BE2C (cell line): ENCODE measurements at places on chromosomes 5 and 9.

GRCh38 chr9:124940521-124940893 lies 376 bp downstream of the GOLGA1 start:
- peak; percentile 51 for DNase-seq

GRCh38 chr5:146965761-146966659 lies 87.5 kb upstream of the PPP2R2B start:
- DNase-seq = peak; percentile 70

DNA sequence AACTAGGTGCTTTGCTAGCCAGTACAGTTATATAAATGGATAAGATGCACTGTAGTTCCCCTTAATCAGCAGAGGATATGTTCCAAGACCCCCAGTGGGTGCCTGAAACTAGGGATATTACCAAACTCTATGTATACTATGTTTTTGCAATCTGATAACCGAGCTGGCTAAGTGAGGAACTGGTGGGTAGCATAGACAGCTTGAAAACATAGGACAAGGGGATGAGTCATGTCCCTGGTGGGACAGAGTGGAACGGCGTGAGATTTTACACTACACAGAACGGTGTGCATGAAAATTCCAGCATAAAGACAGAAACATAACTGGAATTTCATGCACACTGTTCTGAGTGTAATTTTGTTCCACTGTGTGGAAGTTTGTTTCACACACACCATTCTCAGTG lies 86.9 kb downstream of the BASP1 start:
- no peak for DNase-seq

DNA sequence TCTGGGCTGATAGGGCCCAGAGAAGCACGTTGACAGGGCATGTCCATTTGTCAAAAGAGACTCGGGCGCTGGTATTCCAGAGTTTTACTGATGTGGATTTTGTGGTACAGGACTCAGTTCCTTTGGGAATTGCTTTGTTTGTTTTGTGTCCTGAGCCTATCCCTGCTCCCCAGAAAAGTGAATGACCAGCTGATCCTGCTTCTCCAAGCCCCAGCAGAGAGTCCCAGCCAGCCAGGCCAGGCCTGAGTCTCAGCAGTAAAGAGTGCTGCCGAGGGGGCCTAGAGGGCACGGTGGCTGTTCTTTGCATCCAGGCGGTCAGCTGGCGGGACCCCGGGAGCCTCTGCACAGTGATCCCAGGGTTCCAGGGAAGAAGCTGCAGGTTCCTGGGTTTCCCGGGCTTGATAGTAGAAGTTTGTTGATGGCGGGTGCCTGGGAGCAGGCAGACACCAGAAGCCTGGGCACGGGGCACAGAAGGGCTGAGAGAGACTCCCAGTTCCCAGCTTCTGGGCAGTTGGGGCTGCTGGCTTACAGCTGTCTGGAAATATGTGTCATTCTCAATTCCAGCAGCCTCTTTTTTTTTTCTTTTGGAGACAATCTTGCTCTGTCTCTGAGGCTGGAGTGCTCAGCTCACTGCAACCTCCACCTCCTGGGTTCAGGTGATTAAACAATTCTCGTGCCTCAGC lies 8.7 kb downstream of the PRDM12 start:
- DNase-seq = no peak

DNA sequence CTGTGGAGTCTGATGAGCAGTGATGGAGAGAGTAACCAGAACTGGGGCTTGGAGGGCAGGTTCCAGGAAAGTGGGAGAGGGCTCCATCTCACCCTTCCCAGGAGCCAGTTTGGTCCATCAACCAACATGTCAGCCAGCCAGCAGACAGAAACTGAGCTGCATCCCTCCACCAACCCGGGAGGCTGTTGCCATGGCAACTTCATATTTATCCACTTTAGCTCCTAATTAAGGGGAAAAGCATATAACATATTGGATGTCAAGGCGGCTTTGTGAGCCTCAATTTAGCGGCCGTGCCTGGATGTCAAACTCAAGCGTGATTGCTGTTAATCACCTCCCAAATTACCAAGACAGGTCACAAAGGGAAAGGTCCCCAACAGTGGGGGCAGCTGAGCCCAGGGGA lies 81.5 kb upstream of the ARAP3 start:
- DNase-seq = no peak

DNA sequence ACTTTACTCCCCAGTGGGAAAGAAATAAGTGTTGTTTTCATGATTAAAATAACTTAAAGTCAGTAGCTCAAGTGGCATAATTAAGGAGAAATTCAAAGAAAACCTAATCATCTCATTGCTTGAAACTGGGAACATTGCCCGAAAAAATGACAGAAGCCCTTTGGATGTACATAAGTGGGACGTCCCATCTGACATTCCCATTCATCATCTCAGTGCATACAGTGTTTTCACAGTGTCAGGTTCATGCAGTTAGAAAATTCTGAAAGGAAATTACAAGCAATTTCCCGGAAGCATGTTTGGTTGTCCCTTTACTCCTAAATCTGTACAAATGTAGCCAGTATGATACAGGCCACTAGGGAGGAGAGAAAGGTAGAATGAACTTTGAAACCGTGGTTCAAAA lies 95.6 kb downstream of the ADAMTS16 start:
- no peak for DNase-seq

- DNase-seq = no peak
Measured at GRCh38 chr5:113081881-113082546, 105.4 kb downstream of the DCP2 start.

DNA sequence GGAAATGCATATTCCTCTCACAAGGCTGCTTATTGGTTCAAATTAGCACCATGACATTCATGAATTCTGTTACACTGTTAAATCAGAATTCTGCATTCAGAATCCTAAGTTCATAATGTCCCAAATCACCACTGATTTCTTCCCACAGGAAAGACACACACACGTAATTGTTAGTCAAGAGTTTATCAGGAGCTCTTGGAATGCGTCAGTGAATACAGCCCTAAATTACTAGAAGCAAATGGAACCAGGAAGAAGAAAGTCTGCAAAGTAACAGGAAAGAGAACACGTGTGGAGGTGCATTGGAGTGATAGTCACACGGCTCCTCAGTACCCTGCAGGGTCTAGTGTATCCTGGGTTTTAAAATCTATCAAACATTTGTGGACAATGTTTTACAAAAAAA lies 110.2 kb downstream of the ANXA2R start:
- DNase-seq = no peak

DNA sequence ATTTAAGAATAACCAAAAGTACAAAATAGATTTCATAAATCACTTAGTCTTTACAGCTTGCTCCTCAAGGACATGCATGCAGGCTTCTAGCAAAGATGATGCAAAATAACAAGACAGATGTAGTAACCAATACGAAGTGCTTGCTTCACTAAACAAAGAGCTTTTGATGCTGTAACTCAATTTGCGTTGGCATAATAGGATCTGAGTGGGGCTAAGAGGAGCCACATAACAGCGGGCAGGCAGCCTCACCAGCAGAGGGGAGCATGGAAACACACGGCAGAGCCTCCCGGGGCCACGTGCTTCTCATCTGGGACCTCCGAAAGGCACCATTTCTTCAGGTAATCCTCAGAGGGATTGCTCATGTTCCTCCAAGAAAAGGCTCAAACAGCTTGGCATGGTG lies 139.7 kb downstream of the C5orf15 start:
- DNase-seq = no peak

GRCh38 chr5:173256800-173257199 lies 21.8 kb upstream of the NKX2-5 start:
- DNase-seq = no peak

DNA sequence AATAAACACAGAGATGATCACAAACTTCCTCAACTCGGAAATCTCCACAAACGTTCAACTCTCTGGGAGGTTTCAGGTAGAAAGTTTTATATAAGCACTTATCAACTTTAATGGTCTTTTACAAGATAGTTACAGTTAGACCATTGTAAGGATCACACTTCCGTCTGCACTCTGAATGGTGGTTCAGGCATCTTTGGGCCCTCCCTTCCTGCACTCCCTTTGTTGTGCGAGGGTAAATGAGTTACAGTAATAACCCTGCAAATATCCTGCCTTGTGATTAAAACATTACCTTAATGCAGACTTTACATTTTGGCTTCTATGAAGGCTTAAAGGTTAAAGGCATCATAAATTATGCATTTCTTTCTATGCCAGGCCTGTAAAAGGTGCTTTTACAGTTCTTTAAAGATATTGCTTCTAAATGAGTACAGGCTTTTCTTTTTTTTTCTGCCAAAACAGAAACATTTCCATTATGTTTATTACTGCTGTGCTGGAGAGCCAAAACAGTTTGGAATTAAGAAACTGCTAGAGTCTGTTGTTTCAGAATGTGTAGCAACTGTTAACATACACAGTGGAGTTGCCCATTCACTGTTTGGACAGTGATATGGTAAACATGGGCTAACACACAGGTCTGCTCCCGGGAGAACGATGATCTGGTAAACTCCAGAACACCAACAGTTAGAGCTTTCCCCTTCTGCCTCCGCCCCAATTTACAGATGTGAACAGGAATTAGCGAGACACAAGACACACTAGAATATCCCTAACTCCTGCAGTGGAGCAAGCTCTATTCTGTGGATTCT lies 1.1 kb downstream of the PRUNE2 start:
- no peak for DNase-seq

GRCh38 chr9:107229241-107229741 lies 53.8 kb upstream of the RAD23B start:
- DNase-seq = no peak

- DNase-seq = peak; percentile 76
Measured at GRCh38 chr5:79133657-79134451, 22.2 kb downstream of the BHMT start.

- no peak for DNase-seq
Measured at GRCh38 chr9:107650321-107650720, 160.8 kb upstream of the KLF4 start.

GRCh38 chr5:91367908-91368648 lies 15.0 kb downstream of the ARRDC3 start:
- DNase-seq = no peak

GRCh38 chr5:109901628-109901981 lies 211.9 kb downstream of the MAN2A1 start:
- DNase-seq = no peak

DNA sequence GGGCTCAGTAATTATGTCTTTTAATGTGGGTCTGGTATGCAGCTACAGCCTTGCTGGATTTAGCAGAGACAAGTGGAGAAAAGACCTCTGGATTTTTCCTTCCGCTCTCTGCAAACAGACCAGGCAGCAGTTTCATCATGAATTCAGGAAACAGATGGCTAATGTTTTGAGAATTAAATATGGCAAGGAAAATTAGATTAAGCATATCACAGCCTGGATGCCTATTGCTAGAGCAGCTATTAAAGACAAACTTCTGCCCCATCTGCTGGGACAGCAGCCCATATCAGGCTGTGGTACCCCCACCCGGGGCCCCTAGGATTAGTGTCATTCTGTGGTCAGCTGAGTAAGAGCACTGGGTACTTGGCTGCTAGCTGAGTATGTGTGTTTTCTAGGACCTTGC lies 6.2 kb downstream of the SKP2 start:
- DNase-seq = peak; percentile 92

DNA sequence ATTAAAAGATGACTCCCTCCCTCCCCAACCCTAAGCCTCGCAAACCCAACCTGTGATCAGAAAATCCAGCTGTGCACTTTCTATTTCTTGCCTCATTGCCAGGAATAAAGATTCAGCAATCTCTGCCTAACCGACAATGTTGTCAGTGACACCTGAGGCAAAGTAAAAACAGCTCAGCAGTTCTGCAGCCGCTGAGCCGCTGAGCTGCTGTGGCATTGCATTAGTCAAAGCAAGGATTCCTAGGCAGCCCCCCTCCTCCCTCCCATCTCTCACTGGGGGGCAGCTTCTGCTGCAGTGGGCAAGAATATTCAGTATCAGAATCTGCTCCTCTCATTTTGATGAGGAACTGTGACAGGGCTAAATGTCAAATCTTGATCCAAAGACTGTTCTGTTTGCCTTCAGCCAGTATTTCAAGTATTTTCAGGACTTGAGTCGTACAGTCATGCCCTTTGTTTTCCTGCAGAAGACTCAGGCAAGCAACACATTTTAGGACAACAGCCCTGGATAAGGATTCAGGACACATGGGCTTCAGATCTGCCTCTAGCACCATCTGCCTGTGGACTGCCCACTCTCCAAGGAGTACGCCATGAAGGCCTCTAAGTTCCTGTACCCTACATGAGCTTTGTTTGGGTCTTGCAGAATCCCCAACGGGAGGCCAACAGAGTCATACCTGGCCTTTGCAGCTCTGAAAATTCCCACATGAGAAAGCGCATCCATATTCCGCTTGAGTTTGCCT lies 41.1 kb upstream of the DAP start:
- DNase-seq = no peak

- no peak for DNase-seq
Measured at GRCh38 chr5:9447691-9448090, 98.2 kb downstream of the SEMA5A start.

DNA sequence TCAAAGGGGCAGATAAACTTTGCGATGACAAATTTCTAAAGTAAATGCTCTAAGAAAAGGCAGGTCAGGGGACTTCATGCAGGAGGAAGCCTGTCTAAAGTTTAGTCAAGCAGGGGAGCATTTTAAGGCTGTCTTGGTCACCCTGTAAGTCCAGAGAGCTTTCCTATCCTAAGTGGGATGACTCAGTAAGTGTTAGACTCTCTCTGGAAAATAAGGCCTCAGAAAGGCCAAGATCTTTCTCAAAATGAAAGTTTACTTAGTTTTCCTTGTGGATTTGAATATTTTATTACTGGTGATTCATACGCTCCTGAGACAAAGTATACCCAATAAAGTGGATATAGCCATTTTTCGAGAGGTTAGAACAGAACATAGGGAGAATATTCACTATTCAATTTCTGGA lies 806.9 kb upstream of the CDH9 start:
- no peak for DNase-seq

DNA sequence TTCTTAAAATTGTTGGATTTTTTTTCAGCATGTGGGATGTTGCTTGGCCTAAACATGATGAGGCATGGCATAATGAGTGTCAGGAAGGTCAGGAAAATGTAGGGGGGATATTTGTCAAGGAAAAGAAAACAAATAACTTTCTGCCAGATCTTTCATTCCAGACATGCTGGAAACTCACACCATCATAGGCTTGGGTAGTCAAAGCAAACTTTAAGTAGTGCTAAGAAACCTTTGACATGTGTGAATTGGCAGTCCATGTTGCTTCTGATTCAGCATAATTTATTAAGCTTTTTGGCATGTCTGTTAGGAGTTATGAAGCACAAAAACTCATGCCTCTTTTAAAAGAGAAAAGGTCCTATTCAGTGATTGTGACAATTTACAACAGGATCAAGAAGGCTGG lies 61.3 kb upstream of the MTAP start:
- no peak for DNase-seq
